NCI-H774 (cell line): ENCODE measurements at places on chromosomes 7 and 10.

- no peak for DNase-seq
Observed at GRCh38 chr7:110253093-110253492, 837.8 kb upstream of the LRRN3 start.

- no peak for DNase-seq
Observed at GRCh38 chr7:11450281-11450680, 381.7 kb downstream of the THSD7A start.

DNA sequence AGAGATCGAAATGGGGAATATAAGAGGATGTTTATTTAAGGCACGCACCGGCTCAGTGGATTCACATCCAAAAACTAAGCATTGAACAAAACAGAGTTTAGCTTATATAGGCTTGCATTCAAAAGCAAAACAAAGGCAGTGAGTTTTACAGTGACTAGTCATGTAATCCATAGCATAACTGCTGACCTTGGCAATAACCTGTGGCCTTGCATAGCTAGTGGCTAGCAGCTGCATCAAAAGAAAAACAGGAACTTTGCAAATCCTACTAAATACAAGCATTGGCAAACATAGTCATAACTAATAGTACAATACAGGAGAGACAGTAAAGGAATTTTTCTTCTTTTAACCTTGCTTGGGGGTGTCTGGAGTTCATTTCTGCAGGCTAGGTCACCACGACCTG lies 9.7 kb upstream of the ZNF485 start:
- DNase-seq = no peak

- no peak for DNase-seq
Observed at GRCh38 chr10:13787015-13787421, 200.3 kb downstream of the PRPF18 start.

GRCh38 chr7:85341121-85341520 lies 154.3 kb upstream of the SEMA3D start:
- DNase-seq = no peak

- no peak for DNase-seq
Observed at GRCh38 chr7:121204537-121204936, 124.3 kb upstream of the WNT16 start.

GRCh38 chr7:114695182-114695581 lies 226.7 kb upstream of the MDFIC start:
- no peak for DNase-seq

- DNase-seq = peak; percentile 45
Observed at GRCh38 chr7:132783824-132784223, 207.6 kb upstream of the PLXNA4 start.

DNA sequence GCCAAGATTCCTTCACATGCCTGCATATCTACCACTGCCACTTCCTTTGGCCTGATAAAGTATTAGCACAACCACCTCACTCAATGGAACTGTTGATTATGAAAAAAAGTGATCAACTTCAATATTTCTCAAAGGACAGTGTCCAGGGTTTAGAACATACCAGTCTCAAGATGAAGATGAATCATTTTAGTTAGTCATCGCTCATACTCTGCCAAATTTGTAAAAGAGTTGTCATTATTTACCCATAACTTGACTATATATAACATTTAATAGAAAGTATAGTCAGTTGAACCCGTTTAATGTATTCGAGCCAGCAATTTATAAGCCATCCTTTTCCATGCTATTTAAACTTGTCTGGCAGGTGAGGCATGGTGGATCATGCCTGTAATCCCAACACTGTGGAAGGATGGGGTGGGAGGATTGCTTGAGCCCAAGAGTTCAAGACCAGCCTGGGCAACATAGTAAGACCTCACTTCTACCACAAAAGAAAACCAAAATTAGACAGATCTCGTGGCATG lies 33.2 kb downstream of the SPAM1 start:
- no peak for DNase-seq

- DNase-seq = no peak
Observed at GRCh38 chr7:35762781-35763180, 38.1 kb upstream of the SEPTIN7 start.

GRCh38 chr10:61898435-61898778 lies 3.1 kb upstream of the ARID5B start:
- no peak for DNase-seq

DNA sequence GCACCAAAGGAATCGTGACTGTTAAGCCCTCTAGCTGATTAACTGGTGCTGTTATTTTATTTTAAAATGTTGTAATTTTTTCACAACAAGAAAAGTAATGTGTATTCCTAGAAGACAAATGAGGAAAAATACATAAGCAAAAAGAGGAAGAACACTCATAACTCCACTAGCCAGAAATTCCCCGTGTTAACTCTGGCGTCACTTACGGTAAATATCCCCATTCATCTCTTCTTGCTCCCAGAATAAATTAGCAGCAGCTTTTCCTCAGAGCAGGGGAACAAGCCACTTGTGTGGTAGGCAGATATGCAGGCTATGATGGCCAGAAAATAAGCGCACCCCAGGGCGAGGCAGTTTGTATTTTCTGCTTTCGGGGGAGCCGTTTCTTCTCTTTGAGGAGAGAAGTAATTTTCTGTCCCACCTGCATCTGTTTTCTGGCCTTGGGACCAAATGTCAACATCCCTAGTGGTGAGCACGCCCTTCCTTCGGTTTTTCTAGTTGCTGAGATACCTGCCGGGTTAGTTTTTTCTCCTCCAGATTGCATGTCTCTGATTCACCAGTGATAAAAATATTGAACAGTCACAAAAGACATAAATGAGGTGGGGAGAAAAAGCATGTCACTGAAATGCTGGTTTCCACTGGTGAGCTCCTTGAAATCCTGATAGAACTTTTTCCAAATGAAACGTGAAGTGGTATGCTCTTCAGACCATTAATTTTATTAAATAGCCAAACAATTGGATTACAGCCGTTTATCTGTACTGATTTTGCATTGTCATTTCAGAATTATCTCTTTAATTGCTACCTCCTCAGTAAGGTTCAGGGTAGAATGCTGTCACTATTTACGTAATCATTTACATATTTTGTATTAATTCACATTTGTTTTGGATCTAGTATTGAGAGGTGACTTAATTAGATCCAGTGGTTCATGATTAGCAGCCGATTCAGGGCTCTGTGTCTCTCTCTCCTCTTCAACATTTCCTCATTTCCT lies 268.1 kb downstream of the CAMK1D start:
- no peak for DNase-seq

- no peak for DNase-seq
Observed at GRCh38 chr7:3076700-3077099, 33.0 kb upstream of the CARD11 start.

- no peak for DNase-seq
Observed at GRCh38 chr7:97126483-97127171, 9.1 kb downstream of the SDHAF3 start.

- DNase-seq = peak; percentile 62
Observed at GRCh38 chr10:49407552-49408137, 11.8 kb upstream of the DRGX start.

DNA sequence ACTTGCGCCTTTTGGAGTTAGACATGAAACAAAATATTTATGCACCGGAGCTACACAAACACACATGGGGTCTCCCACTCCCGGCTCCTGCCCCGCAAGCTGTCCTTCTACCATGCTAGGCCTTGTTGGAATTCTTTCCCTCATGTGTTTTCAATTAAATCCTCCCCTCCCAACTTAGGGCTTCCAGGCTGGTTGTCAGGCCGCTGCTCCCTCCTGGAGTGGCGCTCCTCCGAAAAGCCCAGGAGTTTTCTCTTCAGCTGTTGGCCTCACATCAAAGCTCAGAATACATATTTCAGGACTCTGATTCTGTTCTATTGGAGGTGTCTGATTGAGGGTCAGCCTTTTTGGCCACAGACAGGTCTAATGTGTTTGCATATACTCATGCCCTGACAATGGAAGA lies 113.3 kb downstream of the FANK1 start:
- DNase-seq = no peak
